ENCODE measurements at places on chromosomes 6 and 20. TPM values are rescaled to one million over a fixed set of nuclear protein-coding genes. Genes with fewer than 3 reads are reported as not detected.
A peak's percentile ranks its signal among the peaks of the same experiment; 100 is the strongest.

PAX1 gene
- 4.1 TPM for total RNA-seq

DNA sequence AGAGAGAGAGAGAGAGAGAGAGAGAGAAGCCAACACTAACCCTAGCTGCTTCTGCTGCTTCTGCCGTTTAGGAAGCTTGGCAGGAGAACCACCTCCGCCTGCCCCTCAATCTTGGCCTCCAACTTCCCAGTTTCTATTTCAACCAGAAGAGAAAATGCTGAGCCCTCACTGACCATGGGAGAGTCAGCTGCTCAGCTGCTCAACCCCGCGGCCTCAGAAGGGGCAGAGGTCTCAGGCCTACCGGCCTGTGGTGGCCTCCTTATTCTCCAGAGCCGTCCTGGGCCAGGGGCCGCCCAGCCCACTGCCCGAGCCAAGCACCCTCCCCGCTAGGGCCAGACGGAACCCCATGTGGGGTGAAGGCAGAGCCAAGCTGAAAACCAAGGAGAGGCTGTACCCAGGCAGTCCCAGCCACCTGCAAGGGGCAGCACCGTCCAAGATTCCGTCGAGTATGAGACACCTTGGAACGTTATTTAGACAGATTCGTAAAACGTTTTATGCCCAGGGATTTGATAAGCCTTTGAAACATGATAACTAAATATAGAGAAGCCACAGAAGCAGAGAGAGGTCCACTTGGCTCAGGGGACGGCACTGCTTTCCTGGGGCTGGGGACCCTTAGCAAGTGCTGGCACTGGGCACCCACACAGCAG lies 116.6 kb downstream of the DLL1 start:
- DNase-seq: no peak

NRN1 gene
- 12.3 TPM for total RNA-seq

FANCE gene
- total RNA-seq: 14.7 TPM

LHFPL5 gene
- not detected for total RNA-seq

GRCh38 chr20:46192376-46192944 lies 74.3 kb downstream of the CD40 start:
- DNase-seq: peak; percentile 42

Data from tongue (tissue), 3 donors.